ENCODE measurements at places on chromosomes 2 and 18.

GRCh38 chr2:67900826-67901225 lies 162.0 kb downstream of the C1D start:
- DNase-seq = no peak

DNA sequence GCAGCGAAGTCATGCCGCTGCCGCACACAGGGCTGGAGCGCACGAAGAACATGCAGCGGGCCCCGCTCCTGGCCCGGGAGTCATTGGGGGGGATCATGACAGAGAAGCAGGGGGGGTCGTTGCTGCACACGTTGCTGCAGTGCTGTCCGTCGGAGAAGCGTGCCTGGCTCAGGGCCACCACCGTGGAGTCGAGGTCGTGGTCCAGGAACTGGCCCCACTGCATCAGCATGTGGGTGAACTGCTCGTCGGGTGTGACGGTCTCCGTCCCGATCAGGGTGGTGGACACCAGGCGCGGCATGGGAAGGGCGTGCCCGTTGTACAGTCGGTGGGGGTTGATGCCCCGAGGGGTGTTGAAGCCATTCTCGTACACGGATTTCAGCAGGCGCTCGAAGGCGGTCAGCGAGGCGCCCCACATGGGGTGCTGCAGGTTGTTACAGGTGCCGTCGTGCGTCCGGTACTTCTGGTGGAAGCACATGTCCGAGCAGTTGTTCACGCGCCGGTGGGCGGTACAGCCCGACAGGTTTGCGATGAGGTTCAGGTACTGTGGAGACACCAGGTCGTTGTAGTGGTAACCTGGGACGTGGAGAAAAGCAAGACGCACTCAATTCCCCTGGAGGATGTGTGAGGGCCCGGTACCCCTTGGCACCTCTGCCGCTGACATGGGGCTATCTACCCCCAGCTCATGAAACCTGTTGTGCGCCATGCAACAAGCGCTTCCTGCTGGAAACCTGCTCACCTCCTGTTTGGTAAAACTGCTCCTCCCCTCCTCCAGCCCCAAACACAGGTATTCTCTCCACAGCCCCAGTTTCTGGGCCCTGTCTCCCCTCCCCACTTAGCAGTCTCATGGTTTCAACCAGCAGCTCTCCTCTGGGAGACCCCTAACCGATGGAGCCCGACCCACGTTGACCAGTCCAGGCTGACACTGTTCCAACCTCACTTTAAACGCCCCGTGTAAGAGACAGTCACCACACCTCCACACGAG lies 94.9 kb downstream of the PXDN start:
- DNase-seq = no peak

DNA sequence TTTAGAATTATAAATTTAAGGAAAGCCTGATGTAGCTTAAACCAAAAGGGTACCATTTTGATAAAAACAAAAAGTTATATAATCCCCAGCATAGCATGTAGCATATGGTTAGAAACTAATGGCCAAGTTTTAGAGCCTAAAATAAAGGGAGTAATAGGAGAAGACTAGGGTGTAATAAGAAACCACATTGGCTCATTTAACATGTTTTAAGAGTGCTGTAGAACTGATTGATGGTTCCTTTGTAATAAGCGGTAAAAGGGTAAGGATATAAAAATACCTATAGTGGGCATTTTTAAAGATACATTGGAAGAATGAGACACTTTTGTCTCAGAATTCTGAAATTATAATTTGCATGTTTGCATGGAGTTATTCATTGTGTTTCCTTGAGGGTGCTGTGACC lies 1.9 kb downstream of the PSMA8 start:
- no peak for DNase-seq

DNA sequence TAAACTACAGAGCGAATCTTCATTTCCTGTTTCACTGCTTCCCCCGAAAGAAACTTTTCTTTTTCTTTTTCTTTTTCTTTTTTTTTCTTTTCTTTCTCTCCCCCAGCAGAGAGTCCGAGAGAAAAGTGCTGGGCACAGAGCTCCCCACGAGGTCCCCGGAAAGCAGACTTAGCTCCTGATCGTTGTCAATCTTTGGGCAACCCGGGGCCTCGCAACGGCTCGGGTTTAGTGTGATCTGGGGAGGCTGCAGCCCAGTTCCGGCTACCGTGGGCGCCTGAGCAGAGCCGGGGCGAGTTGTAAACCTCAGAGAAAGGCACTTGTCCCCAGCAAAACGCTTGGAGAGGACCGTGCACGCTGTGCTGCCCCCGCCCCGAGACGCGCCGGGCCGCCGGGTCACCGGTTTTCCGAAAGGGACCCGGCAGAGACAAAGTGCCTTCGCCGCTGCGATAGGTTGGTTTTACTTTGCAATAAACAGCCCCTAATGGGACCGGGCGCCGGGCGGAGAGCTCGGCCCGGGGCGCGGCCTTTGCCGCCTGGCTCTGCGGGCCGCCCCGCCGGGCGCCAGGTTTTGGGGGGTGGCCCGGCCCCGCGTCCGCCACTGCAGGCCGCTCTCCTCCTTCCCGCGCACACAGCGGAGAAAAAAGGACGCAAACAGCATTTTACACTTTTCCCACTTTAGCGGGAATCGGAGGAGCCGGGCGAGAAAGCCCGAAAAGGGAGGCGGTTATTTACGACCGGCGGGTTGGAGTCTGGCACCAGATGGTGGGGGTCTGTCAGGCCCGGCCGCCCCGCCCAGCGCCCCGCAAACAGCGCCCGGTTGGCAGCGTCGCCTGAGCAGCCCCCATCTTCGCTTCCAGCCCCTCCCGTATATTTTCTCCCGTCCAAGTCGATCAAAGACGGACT lies 136.0 kb downstream of the INSIG2 start:
- peak; percentile 21 for DNase-seq

DNA sequence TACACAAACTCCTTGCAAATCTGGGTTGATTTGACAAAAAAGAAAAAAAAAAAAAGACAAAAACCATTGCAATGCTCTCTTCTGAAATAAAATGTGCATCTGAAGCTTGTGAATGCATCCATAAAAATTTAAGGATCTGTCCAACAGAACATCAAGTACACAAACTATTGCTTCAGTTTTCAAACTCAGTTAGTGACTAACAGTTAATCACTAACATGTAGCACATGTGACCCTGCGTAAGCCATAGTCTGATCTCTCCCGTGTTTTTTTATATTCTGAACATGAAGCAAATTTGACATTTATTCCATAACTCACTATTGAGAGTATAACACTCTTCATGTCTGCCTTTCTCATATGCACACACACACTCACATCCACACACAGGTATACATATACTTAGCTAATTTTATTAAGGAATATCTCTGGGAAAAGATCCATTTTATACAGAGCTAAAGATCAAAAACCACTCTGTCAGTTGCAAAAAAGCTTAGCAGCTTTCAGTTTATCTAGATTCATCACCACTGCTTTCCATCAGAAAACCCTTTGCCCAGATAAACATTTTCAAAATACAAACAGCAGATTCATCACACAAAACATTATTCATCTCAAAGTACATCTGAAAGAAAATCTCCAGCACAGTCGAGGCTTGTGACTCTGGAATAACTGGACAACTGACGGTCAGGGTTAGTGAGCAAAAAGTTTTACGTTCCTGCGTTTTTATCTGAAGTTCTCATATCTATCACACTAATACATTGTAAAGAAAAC lies 1000.4 kb upstream of the ACVR2A start:
- peak; percentile 6 for DNase-seq

- DNase-seq = no peak
Measured at GRCh38 chr2:236175548-236176150, 7.5 kb upstream of the GBX2 start.

GRCh38 chr18:11387880-11388279 lies 221.5 kb upstream of the SLC35G4 start:
- DNase-seq = peak; percentile 37

DNA sequence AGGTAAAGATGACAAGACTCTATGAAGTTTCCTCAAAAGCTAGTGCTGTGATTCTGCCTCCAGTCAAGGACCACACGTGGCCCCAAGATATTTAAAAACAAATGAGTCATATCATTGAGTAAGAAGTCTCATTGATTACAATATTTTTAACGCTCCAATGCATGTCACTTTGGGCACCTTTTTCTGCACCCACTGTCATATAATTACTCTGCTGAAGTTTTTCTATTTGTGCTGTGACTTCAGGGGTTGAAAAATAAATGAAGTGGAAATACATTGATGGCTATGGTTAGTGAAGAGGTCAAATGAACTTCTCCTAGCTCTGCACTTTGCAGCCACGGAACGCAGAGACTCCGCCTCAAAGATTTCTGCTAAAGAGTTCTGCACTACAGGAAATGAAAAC lies 344.3 kb upstream of the KYNU start:
- DNase-seq = no peak

GRCh38 chr18:10965119-10965518 lies 184.2 kb downstream of the PIEZO2 start:
- peak; percentile 36 for DNase-seq

DNA sequence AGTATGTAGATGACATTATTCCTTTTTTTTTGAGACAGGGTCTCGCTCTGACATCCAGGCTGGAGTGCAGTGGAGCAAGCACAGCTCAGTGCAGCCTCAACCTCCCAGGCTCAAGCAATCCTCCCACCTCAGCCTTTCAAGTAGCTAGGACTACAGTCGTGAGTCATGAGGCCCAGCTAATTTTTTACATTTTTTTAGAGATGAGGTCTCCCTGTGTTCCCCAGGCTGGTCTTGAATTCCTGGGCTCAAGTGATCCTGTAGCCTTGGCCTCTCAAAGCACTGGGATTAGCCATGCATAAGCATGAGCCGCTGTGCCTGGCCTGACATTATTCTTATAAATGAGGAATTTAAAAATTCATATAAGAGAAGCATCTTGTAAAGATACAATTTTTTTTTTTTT lies 86.9 kb downstream of the FAM117B start:
- DNase-seq = peak; percentile 29

- DNase-seq = no peak
Measured at GRCh38 chr2:217953011-217953481, 49.7 kb downstream of the TNS1 start.

GRCh38 chr18:62379051-62379450 lies 53.9 kb downstream of the TNFRSF11A start:
- DNase-seq = no peak

DNA sequence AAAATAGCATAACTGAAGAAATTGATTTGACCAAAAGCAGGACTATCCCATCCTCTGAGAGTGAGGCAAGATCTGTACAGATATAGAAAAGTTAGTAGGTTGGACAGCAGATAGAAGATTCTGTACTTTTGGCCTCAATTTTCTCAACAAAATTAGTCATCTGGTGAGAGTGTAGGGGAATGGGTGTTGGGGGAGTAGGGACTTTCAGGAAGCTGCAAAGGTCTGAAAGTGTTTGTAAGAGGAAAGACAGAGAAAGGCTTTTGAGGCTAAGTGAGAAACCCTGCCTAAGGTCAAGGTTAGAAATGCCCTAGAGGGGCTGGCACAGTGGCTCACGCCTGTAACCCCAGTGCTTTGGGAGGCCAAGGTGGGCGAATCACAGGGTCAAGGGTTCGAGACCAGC lies 40.3 kb downstream of the DAPL1 start:
- no peak for DNase-seq
